Posterior vena cava (tissue), 2 donors: ENCODE measurements at places on chromosomes 2 and 18. TPM values are rescaled to one million over a fixed set of nuclear protein-coding genes. Genes with fewer than 3 reads are reported as not detected.

- no peak for DNase-seq
These were observed 172.1 kb downstream of the NEDD4L start for GRCh38 chr18:58216071-58216481.

RAD51AP2 gene
- total RNA-seq, result not detected

GRCh38 chr2:221153226-221153625 lies 418.9 kb downstream of the EPHA4 start:
- no peak for DNase-seq

MAB21L4 gene
- not detected for total RNA-seq

- no peak for DNase-seq
These were observed 288.8 kb upstream of the SIX3 start for GRCh38 chr2:44652701-44653100.

DNA sequence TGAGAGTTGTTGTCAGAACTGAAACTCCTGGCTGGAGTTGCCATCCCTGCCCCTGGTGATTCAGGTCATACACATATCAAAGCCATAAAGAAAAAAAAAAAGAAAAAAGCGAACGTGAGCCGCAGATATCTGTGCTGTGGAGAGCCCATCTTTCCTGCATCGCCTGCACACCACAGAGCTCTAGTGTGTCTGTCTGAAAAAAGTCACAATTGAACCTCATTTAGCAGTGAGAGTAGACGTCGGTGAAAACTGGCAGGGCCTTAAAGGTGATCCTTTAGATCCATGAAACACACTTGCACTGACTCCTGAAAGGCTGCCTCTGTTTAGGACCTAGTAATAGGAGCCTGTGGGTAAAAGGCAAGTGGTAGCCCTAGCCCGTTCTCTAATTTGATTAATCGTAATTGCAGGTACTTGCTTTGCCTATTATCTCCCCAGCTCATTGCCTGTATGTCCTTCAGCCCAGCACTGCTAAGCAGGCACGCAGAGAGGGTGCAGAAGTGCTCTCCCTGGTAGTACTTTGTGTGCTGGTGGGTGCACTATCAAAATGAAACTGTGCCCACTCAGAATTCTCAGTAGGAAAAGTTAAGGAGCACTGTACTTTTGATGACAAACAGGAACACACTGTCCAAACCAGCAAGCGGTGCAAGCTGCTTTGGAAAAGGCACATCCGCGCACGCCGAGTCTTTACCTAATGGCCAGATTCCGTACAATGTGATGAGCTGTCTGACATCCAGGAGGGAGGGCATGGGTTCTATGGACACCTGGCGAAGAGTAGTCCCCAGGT lies 103.5 kb upstream of the ASB18 start:
- no peak for DNase-seq

DNA sequence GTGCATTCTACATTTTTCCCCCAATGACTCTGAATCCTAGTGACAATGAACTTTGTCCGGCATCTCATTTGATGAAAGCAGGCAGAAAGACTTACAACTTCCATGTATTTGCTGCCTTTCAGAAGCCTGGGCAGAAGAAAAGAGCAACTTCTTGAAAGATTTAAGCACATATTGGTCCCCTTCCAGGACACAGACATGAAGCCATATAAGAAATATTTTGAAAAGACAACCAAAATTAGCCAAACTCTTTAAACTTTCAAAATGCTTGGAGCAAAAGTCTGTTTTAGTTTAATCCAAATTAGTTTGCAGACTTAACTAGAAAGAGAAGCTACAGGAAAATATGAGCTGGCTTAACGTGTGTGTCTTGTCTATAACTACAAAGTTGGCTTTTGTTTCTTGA lies 492.5 kb downstream of the NR4A2 start:
- DNase-seq, result no peak

GPR39 gene
- total RNA-seq, result 0.37 TPM

GBX2 gene
- total RNA-seq, result not detected

TWIST2 gene
- 23.0 TPM for total RNA-seq

DNA sequence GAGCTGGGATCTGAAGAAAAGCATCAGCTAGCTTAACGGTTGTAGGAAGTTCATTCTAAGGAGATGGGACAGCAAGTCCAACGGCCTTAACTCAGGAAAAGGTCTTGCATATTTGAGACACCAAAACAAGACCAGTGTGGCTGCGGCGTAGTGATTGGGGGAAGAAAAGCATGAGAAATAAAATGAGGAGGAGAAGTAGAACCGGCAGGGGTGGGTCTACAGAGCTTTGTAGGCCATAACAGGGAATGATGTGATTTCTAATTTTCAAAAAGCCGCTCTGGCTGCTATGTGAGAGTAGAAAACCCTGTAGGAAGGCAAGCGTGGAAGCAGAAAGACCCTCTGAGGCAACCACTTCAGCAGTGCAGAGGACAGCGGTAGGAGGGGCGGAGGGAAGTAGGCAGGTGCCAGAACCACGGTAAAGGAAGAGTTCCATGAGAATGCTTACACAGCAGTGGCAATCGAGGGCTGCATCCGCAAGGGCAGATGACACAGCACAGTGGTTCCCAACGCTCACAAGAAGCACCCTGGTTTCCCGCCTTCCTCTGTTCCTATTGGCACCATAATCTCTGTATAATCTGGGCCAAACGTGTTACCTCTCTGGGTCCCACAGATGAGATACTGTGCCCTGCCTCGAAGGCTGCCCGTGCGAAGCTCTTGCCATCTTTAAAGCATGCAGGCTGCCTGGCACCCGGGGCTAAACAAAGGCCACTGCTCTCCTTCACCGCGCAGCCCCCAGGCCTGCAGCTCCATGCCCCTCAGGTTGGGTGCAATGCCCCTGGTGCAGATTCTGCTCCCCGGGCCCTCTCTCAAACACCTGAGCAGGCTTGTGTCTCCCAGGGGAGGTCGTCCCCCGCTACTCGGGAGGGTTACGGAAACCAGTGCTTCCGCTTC lies 795 bp downstream of the ANKRD39 start:
- no peak for DNase-seq
